ENCODE measurements at places on chromosomes 1 and 21. TPM values are rescaled to one million over a fixed set of nuclear protein-coding genes. Genes with fewer than 3 reads are reported as not detected.

OXCT2 gene
- 0.38 TPM for total RNA-seq

OR2T5 gene
- total RNA-seq, result not detected

RAP1GAP gene
- 14.4 TPM for total RNA-seq

LRRC3 gene
- 1.9 TPM for total RNA-seq

FMO2 gene
- not detected for total RNA-seq

WDR64 gene
- not detected for total RNA-seq

ISG15 gene
- 26.7 TPM for total RNA-seq

DNASE2B gene
- total RNA-seq, result not detected

NTMT2 gene
- total RNA-seq, result not detected

STXBP3 gene
- 20.3 TPM for total RNA-seq

PGM1 gene
- total RNA-seq, result 38.7 TPM

PTBP2 gene
- total RNA-seq, result 6.5 TPM

OR2M3 gene
- not detected for total RNA-seq

UBL4B gene
- total RNA-seq, result not detected

KRTAP19-3 gene
- not detected for total RNA-seq

NCF2 gene
- total RNA-seq, result 2.3 TPM

FBXO2 gene
- 9.3 TPM for total RNA-seq

S100A8 gene
- total RNA-seq, result not detected

COL8A2 gene
- 0.09 TPM for total RNA-seq

OR2L2 gene
- total RNA-seq, result not detected

DENND2D gene
- 1.1 TPM for total RNA-seq

BGLAP gene
- total RNA-seq, result 1.2 TPM

PLA2G2C gene
- not detected for total RNA-seq

AKR7A3 gene
- 0.16 TPM for total RNA-seq

PTPN14 gene
- 10.3 TPM for total RNA-seq

ARF1 gene
- 380 TPM for total RNA-seq

PCAT6 gene
- 2.5 TPM for total RNA-seq
